ENCODE measurements at places on chromosomes 16 and 17.

DNA sequence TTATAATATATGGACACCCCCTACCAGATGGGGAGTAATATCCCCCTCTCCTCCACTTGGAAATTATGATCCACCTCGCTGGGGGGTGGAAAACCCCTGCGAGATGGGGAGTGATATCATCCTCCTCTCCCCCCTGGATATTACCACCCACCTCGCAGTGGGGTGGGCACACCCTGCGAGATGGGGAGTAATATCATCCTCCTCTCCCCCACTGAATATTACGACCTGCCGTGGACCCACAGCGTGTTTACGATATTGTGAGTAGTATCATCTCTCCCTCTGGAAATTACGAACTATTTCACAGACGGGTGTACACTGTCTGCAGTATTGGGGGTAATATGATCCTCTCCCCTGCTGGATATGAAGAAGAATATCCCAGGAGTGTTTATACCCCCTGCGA lies 228.3 kb upstream of the WSCD1 start:
- DNase-seq, result no peak

- DNase-seq, result no peak
Measured at GRCh38 chr17:79646721-79647455, 36.0 kb upstream of the RBFOX3 start.

GRCh38 chr17:78114831-78115723 lies 13.5 kb downstream of the TMC6 start:
- no peak for DNase-seq

- DNase-seq, result no peak
Measured at GRCh38 chr17:48179071-48179945, 71.7 kb downstream of the SNX11 start.

DNA sequence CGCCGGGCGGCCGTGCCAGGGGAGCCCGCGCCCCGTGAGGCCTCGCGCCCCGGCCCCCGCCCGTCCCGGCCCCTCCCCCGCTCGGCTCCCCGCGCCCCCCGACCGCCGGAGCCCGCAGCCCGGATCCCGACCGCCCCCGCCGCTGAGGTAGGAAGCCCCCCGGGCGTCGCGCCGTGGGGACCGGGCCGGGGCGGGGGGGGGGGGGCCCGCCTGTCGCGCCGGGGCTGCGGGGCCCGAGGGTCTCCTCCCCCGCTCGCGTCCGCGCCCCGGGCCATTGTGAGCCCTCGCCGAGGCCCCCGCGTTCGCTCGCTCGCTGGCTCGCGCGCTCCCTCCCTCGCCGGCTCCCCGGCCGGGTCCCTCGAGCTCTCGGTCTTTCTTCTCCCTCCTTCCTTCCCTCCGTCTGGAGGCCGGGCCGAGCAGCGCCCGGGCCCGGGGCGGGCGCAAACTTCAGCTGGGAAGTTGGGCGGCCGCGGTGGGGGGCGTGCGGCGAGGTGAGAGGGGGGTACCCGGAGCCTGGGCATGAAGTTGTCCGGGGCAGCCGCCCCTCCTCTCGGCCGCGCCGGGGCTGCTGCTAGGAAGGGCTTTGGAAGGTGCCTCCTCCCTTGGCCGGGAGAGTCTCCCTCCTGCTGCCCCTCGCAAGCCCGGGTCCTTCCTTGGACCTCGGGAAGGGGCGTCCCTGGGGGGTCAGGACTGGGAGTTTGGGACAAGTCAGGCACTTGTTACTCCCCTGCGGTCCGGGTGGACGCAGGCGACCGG lies 419 bp downstream of the GLIS2 start:
- DNase-seq, result no peak

DNA sequence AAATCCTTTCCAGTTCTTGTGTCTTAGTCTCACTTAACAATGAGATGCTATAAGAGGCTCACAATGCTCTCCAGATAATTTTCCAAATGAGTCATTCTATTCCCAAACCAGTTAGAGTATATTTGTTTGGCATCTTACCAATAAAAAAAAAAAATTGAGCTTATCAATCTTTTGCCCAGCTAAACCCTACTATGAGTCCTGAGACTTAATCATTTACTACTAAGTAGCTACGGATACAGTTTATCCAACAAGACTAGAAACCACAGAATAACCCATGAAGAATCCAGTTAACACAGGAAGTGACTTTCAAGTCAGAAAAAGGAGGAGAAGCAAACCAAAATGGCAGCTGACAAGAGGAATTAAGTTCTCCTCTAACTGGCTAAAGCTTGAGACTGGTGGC lies 330.3 kb upstream of the XYLT1 start:
- DNase-seq, result no peak

DNA sequence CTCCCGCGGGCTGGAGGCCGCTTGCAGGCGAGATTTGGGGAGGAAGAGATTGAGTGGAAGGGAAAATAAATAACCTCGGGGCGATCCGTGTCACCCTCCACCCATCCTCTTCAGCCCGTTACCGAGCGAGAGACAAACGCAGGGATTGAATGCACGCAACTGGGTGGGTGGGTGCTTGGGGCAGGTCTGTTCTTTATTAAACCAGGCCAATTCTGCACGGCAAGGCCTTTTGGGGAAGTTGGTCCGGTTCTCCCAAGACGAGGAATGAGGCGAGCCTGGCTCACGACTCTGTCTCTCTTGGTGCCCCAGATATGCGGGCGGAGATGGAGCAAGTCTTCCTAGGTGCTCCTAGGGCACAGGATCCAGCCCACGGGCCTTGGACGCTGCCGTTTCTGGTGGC lies 396 bp upstream of the HOXB7 start:
- no peak for DNase-seq

GRCh38 chr16:47196457-47196856 lies 52.7 kb upstream of the NETO2 start:
- DNase-seq, result no peak

DNA sequence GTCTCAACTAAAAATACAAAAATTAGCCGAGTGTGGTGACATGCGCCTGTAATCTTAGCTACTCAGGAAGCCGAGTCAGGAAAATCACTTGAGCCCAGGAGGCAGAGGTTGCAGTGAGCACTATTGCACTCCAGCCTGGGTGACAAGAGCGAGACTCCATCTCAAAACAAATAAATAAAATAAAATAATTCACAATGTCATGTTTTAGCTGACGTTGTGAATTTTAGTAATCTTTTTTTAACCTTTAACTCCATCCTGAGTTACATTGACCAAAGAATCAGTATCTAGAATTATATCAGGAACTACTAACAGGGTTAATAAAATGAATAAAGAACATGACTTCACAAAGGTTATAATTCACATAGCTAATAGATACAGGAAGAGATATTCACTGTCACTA lies 5.9 kb downstream of the RBL2 start:
- DNase-seq, result no peak

- DNase-seq, result no peak
Measured at GRCh38 chr17:19676896-19677295, 28.3 kb downstream of the ALDH3A2 start.

DNA sequence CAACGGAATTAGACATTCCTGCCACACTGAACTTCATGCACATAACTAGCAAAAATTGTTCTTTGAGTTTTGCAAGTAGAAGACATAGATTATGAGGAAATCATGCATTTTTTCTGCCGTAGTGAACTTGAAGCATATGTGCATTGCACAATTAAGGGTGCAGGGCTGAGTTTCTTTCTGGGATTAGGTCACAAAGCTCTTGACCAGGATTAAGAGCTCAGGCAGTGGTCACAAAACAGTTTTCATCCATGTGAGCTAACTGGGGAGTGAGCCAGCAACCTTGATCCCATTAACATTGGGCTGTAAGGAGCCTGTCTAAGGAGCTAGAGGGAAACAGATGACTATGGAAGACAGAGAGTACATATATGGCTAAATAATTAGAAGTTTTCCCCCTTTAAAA lies 143.7 kb downstream of the PMP22 start:
- DNase-seq, result no peak

DNA sequence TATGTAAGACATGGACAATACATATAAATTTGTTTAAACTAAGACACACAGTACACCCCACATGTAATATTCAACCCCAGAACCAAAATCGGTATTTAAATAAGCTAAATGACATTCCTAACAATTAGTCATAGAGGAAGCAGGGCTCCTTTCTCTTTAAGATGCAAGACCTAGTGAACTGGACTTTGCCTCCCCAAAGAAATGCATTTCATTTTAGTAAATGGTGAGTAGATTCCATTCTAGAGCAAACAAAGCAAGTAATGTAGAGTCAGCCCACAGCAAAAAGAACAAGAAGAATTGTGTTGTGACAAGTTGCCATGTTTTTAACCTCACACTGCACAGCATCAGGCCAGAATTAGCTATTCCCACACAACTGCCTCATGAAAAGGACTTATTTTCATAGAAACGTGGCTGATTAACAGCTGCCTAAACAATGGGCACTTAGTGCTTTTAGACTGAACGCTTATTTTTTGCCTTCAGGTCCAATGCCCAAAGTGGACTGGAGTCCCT lies 14.4 kb downstream of the DNAJC7 start:
- no peak for DNase-seq

DNA sequence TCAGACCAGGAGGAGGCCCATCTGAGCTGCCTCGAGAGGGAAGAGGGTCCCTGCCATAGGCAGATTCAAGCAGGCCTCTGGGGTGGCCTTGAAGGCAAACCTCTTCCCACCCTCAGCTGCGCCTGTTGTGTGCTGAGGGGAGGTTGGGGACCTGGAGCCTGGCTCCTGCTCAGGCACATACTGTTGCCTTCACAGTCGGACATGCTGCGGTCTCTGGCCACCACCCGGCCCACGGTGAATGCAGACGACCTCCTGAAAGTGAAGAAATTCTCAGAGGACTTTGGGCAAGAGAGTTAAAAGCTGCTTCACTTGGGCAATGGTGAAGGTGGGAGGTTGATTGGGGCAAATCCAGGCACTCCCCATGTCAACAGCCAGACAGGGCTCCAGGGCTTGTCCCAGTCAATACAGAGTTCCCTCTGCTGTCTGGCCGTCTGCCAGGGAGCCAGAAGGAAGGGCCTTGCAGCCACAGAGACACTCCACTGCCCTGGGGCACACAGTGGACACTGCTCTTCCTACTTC lies 6.3 kb downstream of the PDF start:
- no peak for DNase-seq

DNA sequence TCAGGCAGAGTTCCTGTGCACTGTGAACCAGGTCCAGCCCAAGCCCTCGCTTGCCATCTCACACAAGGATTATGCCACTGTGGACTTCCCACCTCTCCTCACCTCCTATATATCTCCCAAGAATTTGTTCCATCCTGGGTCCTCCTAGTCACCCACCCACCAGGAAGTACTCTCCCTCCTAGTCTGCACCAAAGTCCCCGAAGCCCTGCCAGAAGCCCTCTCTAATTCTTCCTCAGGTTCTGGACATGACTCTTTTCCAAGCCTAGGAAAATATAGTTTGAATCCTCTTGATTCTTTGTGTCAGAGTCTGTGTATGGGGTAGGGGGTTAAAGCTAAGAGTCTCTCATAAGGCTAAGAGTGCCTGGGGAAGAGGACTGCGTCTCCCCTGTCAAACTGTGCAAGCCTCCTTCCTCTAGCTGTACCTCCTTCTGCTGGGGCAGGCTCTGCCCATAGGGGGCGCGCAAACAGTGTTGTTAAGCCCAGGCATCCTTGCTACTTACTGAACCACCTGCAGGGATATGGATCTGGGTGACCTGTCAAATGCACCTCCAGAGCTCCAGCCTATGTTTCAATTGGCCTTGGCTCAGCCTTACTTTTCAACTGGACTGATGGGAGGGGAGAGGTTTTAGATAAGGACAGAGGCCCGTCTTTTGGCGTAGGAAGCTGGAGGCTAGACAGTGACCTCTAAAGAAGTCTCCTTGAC lies 16.6 kb upstream of the DLX4 start:
- peak; percentile 49 for DNase-seq

DNA sequence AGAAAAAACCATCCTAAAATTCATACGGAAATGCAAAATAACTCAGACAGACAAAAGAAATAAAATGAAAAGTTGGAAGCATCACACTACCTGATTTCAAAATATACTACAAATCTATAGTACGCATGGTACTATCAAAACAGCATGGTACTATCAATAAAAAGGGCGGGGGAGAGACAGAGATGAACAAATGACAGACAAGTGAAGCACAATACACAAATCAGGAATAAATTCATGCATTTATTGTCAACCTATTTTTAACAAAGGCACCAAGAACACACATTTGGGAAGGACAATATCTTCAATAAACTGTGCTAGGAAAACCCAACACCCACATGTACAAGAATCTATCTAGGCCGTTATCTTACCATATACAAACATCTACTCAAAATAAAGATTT lies 207.4 kb upstream of the WSB1 start:
- DNase-seq, result no peak

DNA sequence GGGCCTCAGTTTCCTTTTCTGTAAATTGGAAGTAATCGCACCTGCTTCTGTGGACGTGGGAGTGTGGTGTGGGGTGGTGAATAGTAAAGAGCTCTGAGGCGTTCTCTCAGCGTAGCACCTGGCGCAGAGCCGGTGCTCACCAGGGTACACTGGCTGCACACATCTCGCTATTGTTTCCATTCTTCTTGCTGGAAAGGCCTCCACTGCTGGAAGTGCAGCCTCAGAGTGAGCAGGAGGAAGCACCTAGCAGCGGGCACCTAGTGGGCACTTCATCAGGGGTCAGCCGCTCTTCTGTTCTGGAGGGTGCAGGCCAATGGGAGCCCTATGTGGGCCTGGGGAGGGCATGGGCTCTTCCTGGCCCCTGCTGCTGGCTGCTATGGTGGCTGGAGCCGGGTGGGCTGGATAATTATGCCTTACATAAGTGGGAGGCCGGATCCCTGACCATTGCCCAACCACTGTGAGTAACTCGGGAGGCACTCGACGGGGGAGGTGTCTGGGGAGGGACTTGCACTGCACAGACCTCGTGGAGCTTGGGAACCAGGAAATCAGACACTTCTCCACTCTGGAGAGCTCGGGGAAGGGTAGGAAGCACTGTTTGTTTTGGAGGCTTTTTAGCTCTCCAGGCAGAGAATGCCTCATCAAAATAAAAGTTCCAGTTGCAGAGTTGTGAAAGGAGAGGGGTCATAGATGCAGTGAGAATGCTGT lies 1.7 kb downstream of the MAP2K3 start:
- no peak for DNase-seq

DNA sequence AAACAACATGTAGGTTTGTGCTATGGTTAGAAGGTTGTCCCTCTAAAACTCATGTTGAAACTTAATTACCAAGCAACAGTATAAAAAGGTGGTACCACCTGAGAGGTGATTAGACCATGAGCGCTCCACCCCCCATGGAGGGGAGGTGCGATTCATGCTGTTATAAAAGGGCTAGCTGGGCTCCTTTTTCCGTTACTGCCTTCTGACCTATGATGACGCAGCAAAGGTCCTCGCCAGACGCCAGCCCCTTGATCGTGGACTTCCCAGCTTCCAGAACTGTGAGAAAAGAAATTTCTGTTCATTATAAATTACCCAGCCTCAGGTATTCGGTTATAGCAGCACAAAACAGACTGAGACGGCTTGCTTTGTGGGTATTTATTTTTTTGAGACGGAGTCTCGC lies 167.8 kb downstream of the SNX29 start:
- no peak for DNase-seq

DNA sequence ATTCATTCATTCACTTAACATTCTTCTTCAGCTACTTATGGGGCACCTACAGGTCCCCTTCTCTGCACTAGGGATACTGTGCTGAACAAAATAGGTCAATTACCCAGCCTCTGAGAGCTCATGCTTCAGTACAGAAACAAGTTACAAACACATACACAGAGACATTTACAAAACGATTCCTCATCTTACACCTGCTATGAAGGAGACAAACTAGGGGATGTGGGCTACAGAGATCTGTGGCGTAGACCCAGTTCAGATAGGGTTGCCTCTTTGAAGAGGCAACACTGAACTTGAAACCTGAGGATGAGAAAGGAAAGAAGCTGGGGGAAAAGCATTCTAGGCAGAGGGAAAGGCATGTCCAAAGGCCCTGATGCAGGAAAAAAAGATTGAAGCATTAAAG lies 5.2 kb downstream of the IL21R start:
- no peak for DNase-seq

GRCh38 chr17:76681222-76682137 lies 29.3 kb downstream of the MXRA7 start:
- DNase-seq, result peak; percentile 49

Data from stimulated activated CD8-positive, alpha-beta memory T cell treated with anti-CD3 and anti-CD28 coated beads, Interleukin-7, amount 100 ng/mL, for 1 hour (primary cell).